ENCODE measurements at places on chromosomes 2 and 18. TPM values are rescaled to one million over a fixed set of nuclear protein-coding genes. Genes with fewer than 3 reads are reported as not detected.

GAD1 gene
- not detected for total RNA-seq

PAIP2B gene
- total RNA-seq = 6.3 TPM

UNC50 gene
- 53.4 TPM for total RNA-seq

CIDEA gene
- total RNA-seq = not detected

MRO gene
- 0.20 TPM for total RNA-seq

TNS1 gene
- total RNA-seq = 669 TPM

EMILIN2 gene
- 35.2 TPM for total RNA-seq

- no peaks in the 10 kb centered on the region for H3K36me3 ChIP-seq
- no peak overlapping the region for H3K4me3 ChIP-seq
- no peak for DNase-seq
- H3K4me1 ChIP-seq = no peaks in the 10 kb centered on the region
- peaks cover 14% of the 10 kb centered on the region for H3K27me3 ChIP-seq
Observed at GRCh38 chr2:42488297-42488696, 5.5 kb downstream of the KCNG3 start.

- no peak for DNase-seq
- H3K27ac ChIP-seq = no peak overlapping the region
- H3K36me3 ChIP-seq = no peaks in the 10 kb centered on the region
- no peaks in the 10 kb centered on the region for H3K4me1 ChIP-seq
Observed at GRCh38 chr18:59211629-59212028, 8.3 kb upstream of the GRP start.

DNA sequence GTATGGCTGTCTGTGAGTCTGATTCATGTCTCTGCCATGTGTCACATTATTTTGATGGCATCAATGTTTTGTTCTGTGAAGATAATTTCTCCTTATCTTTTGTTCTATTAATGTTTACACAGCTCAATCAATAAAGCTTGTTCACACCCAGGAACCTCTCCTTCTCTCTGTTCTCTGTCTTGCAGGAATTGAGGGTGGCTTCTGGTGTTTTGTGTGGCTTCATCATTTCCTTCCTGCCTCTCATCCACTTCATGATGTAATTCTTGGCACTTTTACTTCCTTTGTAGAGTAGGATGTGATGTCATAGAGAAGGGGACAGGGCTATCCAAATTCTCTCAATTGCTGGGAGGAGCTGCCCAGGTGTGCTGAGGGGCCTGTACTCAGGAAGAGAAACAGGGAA, 27.2 kb downstream of the ASXL3 start:
- H3K27ac ChIP-seq = no peak overlapping the region
- H3K4me1 ChIP-seq = no peaks in the 10 kb centered on the region
- DNase-seq = no peak
- no peak overlapping the region for H3K4me3 ChIP-seq

DNA sequence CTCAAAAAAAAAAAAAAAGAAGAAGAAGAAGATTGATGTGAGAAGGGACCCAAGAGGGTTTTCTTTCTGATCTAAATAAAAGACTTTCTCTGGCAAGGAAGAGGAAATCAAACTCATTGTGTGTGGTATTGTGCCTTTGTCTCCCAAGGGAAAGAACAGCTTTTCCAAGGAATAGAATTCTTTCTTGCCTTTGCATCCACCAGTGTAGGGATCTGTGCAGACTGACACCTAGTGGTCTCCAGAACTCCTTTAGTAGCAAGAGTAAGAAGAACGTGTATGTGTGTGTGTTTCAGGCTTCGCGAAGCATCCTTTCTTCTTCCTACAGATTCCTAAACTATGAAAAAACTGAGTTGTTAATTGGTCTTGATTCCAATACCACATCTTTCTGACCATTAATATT, 33.5 kb upstream of the CRIM1 start:
- no peaks in the 10 kb centered on the region for H3K36me3 ChIP-seq
- H3K4me3 ChIP-seq = no peak overlapping the region
- no peaks in the 10 kb centered on the region for H3K27me3 ChIP-seq
- DNase-seq = no peak
- no peak overlapping the region for H3K27ac ChIP-seq

DNA sequence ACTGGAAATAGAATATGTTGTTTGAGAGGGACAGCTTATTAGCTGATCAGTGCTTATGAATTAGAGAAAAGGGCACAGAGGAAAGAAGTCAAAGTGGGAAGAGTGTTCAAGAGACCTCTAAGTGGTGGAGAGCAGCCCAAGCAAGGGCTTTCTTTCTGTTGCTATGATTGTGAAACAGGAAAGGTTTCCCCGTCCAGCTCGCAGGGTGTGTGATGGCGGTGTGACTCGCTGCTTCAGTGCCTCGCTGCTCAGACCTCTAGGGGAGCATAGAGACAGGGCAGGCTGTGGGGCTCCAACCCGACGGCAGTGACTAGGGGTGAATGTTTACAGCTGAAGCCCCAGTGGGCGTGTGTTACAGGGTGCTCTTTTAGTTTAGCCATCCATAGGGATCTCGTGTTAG, 166.5 kb upstream of the COPS8 start:
- no peaks in the 10 kb centered on the region for H3K4me1 ChIP-seq
- H3K4me3 ChIP-seq = no peak overlapping the region
- H3K36me3 ChIP-seq = no peaks in the 10 kb centered on the region
- no peak overlapping the region for H3K27ac ChIP-seq

GRCh38 chr2:129458436-129458835, 521.0 kb upstream of the RAB6C start:
- DNase-seq = no peak
- H3K27me3 ChIP-seq = no peaks in the 10 kb centered on the region
- no peak overlapping the region for H3K4me3 ChIP-seq

GRCh38 chr18:9260388-9261380, 73.9 kb upstream of the TWSG1 start:
- H3K27me3 ChIP-seq = no peaks in the 10 kb centered on the region
- peaks cover 23% of the 10 kb centered on the region for H3K36me3 ChIP-seq
- H3K4me1 ChIP-seq = no peaks in the 10 kb centered on the region
- DNase-seq = no peak
- no peak overlapping the region for H3K27ac ChIP-seq
- no peak overlapping the region for H3K4me3 ChIP-seq

DNA sequence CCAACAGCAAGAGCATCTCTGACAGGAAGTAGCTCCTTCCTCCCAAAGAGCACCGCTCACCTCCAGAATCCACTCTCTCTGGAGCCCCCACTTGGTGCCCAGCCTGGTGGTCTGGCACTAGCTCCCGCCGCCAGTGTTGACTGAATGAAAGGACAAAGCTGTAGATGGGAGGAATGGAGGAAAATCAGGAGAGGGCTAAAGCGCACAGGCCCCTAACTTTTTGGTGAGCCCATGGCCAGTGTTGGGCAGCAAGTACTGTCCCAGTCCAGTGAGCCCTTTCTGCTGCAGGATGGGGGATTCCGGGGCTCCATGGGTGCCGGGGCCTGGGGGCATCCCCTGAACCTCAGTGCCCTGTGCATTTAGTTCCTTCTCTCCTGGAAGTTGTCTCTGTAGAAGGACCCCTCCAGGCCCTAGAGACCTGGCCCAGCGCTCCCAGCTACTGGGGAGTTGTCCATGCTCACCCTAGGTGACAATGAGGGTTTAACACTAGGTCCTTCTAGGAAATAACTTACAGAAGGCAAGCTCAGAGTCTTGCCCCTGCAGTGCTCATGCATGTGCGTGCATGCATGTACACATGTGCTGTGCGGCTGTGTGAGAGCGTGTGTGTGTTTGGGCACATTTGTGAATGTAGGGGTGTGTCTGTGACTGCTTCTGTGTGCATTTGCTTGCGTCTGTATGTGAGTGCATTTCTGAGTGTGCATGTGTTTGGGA, 33.6 kb downstream of the GLI2 start:
- peaks cover 9% of the 10 kb centered on the region for H3K4me1 ChIP-seq
- no peaks in the 10 kb centered on the region for H3K36me3 ChIP-seq
- H3K27me3 ChIP-seq = no peaks in the 10 kb centered on the region
- peak; percentile 35 for DNase-seq
- H3K27ac ChIP-seq = no peak overlapping the region
- H3K4me3 ChIP-seq = no peak overlapping the region

- H3K4me3 ChIP-seq = no peak overlapping the region
- H3K36me3 ChIP-seq = no peaks in the 10 kb centered on the region
- H3K27me3 ChIP-seq = no peaks in the 10 kb centered on the region
- no peak for DNase-seq
Observed at GRCh38 chr18:2966560-2966959, 46.4 kb downstream of the LPIN2 start.

- no peak for DNase-seq
- H3K27me3 ChIP-seq = no peaks in the 10 kb centered on the region
- H3K27ac ChIP-seq = no peak overlapping the region
- no peak overlapping the region for H3K4me3 ChIP-seq
- no peaks in the 10 kb centered on the region for H3K36me3 ChIP-seq
Observed at GRCh38 chr2:122748552-122749011, 993.1 kb downstream of the TSN start.

GRCh38 chr2:8753609-8754008, 71.8 kb downstream of the ID2 start:
- no peak overlapping the region for H3K27ac ChIP-seq
- DNase-seq = no peak
